ENCODE measurements at places on chromosomes 1 and 21.
A peak's percentile ranks its signal among the peaks of the same experiment; 100 is the strongest.

GRCh38 chr1:18719786-18720451 lies 89.3 kb downstream of the PAX7 start:
- DNase-seq: no peak

DNA sequence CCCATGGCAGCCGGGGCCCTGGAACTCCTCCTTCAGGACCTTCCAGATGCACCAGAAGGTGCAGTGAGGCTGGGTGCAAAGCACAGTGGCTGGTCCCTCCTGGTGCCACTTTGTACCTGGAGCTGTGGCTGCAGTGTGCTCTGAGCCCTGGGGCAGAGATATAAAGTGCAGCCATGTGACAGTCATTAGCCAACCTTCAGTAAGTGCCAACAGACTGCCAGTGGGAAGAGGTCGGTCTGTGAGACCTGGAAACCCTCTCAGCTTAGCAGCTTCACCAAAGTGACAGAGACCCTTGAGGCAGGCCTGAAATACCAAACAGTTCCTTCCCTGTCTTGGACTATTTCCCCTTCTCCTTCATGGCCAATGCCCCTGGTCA lies 26.7 kb upstream of the NGF start:
- no peak for DNase-seq

GRCh38 chr1:156801409-156802121 lies 15.1 kb downstream of the SH2D2A start:
- no peak for DNase-seq

GRCh38 chr1:55448261-55448660 lies 233.1 kb upstream of the USP24 start:
- no peak for DNase-seq

- no peak for DNase-seq
These were observed 58.4 kb downstream of the ASH1L start for GRCh38 chr1:155504207-155504606.

DNA sequence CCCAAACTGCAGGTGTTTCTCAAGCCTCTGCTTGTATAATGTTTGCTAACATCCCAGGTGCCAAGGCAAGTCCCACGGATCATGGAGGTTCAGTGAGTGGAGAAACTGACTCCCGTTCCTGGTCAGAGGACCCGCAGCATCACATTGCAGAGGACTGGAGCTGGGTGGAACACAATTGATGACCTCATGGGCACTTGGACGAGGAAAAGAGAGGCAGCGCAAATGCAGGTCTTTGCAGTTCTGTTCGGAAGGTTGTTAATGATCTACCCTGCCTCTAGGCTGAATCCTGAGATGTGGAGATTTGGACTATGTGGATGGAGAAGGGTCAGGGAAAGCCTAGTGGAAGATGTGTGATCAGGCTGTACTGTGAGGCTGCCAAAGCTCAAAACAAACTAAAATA lies 192.9 kb downstream of the DUSP10 start:
- no peak for DNase-seq

DNA sequence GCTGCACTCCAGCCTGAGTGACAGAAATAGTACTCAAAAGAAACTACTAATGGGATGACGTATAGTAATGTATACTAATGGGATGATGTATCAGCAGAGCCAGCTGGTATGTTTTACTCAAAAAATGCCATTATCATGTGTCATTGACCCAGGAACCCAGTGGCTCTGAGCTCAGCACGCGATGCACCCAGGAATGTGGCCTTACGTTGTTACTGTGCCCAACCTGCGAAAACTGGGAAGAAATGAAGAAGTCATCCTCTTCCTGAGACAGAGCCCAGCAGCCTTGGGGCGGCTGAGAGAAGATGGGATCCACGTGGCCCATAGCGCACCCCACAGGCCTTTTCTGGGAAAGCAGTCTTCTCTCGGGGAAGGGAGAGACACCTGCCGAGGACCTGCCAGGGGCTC lies 8.8 kb downstream of the UBE2J2 start:
- DNase-seq: no peak

DNA sequence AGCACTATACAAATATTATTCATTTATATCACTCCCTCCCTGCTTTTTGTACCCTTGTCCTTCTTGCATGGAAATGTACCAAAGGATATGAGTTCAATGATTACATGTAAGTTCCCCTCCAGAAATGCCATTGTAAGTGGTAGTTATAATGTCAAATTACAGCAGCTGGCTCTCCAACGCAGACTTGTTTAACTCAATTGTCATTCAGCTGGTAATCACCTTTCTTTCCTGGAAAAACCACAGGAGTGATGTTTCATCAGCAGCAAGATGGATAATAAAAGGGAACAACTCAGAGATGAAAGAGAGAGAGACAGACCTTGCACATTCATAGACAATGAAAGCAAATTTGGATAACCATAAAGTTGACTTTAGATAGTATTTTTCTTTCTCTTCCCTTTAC lies 578.6 kb upstream of the PBX1 start:
- DNase-seq: no peak

DNA sequence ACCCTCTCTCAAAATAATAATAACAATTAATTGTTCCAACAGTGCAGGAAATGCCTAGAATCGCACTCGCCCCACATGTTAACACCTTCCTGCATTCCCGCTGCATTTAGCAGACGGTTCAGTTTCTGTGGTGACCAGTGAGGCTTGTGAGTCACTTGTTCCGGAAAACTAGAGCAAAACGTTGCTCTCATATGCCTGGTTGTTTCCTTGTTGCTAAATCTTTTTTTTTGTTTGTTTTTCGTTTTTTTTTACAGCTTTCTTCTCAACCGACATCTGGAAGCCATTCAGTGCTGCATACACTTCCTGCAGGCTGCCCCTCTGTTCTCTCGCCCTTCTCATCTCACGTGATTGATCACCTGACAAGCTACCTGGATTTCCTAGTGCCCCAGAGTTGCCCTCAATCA lies 56.9 kb upstream of the TMPRSS2 start:
- DNase-seq: no peak

DNA sequence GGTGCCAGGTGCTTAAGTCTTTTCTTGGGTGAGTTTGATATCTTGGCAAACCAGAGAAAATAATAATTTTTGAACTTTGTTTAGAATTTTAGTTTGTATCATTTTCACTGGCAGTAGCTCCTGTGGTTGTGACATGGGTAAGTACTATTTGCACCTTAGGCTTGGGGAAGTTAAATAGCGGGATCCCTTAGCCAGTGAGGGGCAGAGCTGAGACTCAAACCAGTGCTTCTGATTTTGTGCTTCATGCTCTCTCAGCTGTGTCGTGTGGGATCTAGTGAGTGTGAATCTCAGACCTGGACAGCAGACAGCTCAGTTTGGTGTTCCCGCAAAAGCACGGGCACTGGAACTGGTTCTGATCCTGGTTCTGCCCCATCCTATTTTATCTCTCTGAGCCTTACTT lies 9.6 kb downstream of the PRCC start:
- DNase-seq: no peak

GRCh38 chr1:10779841-10780240 lies 16.6 kb downstream of the CASZ1 start:
- DNase-seq: no peak

- DNase-seq: no peak
These were observed 16.7 kb downstream of the ITPKB start for GRCh38 chr1:226722240-226722900.

GRCh38 chr1:21232044-21232443 lies 55.3 kb upstream of the EIF4G3 start:
- DNase-seq: no peak

DNA sequence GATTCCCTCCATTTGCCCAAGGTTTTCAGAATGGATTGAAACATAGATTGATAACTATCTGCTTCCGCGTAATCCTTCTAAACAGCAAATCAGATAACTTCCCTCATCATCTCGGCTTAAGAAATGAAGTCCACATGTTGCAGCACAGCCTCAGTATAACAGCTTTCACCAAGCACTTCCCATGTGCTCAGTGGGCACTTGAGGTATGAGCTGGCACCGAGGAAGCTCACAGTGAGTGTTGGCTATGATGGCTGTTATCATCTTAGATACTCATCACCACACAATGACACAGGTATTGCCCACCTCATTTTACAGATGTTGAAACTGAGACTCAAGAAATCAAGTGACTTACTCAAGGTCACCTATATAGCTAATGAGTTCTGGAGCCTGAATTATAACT lies 43.2 kb downstream of the RCSD1 start:
- no peak for DNase-seq

GRCh38 chr1:201125800-201126199 lies 1.2 kb downstream of the ASCL5 start:
- DNase-seq: no peak

DNA sequence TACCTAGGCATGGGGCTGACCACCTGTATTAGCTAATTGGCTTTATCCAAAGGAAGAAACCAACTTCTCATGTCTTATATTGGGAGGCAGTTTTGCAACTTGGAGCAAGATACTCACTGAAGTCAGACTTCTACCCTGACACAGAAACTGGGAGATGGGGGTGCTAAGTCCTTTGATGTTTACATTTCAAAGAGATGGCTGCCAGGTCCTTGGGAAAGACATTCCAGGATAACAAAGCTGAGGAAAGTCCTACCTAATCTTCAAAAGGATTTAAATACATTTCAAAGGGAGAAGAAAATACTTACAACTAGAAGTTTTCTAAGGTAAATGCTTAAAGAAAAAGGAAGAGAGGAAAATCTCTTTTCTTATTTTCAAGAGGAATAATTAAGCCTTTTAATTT lies 62.1 kb downstream of the FH start:
- no peak for DNase-seq

GRCh38 chr1:54810153-54810942 lies 9.2 kb upstream of the TTC22 start:
- no peak for DNase-seq

GRCh38 chr1:246689409-246690008 lies 34.7 kb upstream of the SCCPDH start:
- no peak for DNase-seq

GRCh38 chr1:167533851-167534300 lies 15.5 kb upstream of the CD247 start:
- peak; percentile 17 for DNase-seq

DNA sequence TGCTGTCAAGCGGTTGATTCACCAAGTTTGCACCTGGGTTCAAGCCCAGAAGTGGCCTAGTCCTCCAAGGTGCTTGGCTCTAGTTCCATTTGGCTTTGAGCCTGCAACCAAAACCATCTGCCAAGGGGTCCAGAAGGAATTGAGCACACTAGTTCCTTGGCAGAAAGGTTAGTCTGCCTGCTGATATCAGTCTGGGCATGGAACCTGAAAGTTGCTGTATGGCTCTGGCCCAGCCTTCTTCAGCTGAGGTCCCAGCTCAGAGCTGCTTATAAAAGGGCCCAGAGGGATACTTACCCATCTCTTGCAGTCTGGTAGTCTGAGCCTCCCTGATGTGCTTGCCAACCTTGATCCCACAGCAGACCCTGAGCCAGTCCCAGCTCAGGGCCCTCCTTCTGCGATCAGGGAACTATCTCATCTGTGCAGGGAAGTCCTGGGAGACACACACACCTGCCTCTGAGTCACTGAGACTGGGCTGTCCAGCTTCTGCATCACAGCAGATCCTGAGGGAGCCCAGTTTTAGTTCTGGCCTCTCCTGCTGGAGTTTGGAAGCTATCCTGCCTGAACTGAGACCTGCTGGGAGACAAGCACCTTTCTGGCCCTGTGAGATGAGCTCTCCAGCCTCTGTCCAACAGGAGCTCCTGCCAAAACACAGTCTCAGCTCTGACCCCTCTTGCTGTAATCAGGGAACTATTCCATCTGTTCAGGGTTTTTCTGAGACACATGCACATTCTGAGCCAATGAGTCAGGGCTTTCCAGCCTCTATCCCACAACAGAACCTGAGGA lies 75.8 kb downstream of the CTH start:
- no peak for DNase-seq

Data from esophagus squamous epithelium (tissue), 5 donors.